T-helper 17 cell (primary cell): ENCODE measurements at places on chromosomes 5 and 9.

DNA sequence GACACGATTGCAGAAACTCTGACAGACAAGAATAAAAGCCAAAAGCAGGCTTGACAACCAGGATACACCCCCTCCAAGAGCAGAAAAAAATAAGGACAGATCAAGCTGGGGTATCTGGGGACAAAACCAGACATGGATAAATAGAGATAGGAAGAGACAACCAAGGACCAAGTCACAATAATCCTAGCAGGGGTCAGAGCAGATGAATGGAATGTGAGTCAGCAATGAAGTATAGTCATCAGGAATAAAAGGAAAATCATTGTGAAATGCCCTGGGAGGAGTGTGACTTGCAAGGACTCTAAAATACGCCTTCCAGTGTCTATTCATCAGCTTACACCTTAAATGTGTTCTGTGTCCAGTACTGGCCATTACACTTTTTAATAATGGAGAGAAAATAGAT, 206.8 kb downstream of the CAAP1 start:
- DNase-seq: no peak

DNA sequence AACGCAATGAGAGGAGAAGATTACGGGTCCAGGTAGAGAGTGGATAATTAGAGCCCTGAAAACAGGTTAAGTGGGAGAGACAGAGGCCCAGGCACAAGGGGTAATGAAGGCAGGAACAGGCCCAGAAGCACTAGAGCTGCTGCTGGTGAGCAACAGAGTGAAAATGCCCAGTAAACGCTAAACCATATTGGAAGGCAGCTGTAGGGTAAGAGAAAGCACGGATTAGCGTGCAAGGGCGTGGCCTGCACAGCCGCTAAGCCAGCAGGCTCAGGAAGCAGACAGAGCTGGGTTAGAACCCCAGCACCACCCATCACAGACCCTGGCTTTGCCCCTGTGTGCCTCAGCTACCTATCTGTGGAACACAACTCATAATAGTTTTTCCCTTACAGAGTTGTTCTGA, 93.2 kb downstream of the PAX5 start:
- DNase-seq: no peak

DNA sequence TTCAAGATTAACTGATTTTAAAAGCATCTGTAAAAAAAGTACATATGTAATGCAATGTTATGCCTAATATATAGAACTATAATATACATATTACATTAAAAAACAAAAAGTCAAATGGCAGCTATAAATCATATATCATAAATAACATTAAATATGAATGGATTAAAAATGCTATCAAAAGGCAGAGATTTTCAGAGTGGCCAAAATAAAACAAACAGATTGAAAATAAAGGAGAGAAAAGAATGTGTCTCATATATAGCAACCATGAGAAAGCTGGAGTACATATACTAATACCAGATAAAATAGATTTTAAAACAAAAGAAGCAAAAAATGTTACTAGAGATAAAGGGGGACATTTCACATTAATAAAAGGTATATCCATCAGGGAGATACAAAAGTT, 38.5 kb downstream of the S1PR3 start:
- no peak for DNase-seq

GRCh38 chr5:57653636-57654290, 171.2 kb upstream of the ACTBL2 start:
- no peak for DNase-seq

- no peak for DNase-seq
Observed at GRCh38 chr5:85849411-85849810, 768.3 kb upstream of the COX7C start.

- DNase-seq: no peak
Observed at GRCh38 chr9:76644171-76644570, 120.1 kb upstream of the PCA3 start.

- DNase-seq: no peak
Observed at GRCh38 chr5:17249029-17249634, 31.7 kb downstream of the BASP1 start.

DNA sequence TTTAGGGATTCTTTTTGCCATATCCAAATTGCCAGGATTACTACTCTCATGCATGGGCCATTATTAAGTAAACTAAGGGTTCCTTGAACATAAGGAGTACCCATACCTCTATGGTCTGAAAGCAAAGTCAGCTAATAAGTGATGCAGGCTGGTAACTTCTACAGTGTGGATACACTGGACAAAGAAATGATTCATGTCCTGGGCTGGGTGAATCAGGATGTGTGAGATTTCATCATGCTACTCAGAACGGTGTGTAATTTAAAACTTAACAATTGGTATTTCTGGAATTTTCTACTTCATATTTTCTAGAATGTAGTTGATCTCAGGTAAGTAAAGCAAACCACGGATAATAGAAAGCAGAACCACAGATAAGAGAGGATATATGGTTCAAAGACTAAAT, 428.8 kb downstream of the CHSY3 start:
- DNase-seq: no peak

DNA sequence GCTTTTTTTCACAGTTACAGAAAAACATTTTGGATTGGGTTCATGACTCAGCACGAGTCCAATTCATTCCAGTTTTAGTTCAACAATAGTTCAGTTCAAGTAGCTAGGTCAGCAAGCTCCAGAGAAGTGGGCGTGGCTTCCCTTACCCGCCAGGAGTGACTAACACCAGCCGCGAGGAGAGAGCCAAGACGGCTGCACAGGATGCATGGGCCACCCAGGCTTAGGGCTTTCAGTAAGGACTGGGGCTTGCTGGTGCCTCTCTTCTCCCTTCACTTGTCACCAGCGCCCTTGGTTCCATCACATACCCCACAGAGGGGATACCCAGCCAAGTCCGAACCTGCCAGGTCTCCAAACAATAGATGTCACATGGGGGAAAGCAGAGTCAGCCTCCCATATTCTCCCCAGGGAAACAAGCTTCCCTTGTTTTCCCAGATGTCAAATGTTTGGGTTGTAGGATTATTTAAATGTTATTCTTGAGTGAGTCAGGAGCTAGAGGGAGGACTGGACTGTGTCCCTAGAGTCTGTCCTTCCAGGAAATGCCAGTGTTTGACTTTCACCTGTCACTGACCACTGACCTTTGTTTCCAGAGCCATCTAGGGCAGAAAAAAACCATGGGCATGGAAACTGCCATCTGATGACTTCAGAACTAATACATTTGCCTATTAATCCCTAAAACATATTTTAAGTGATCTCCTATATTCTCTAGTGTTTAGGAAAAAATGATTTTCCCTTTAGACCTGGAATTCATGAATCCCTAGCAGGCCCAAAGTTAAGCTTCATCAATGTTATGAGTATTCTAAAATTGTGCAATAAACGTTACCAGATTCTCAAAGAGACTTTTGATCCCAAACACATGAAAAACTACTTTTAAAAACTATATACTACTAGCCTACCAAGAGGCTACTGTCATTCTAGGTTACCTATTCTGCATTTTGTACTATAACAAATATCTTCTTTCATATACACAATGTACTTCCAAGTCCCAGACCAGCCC, 51.9 kb downstream of the NIPAL4 start:
- no peak for DNase-seq

DNA sequence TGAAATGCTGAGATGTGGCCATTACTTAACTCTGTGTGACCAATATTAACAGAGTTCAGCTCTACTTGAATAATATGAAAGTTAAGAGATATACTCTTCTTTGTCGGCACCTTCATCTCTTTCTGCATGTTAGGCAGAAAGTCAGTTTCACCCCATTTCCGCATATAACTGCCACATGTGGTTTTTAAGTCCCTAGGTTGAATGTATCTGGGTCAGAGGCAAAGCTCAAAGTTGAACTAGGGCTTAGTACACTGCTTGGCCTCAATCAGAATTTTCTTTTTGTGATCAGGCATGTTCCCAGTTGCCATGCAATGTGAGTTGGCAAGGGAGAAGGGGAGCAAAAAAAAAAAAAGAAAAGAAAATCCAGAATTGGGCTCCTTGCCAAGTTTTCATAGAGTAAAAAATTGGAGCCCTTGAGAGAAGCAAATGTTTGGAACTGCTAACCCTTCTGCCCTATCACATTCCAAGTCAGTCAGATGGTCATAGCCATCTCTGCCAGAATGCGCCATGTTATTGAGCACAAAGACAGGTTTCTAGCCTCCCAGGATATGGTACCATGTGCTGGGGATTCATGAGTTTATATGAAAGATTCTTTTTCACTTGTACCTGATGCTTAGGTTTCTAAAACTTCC, 251.2 kb upstream of the RORB start:
- DNase-seq: no peak

- no peak for DNase-seq
Observed at GRCh38 chr9:35814106-35814840, 569 bp downstream of the HINT2 start.

GRCh38 chr9:31185831-31186230, 1198.6 kb upstream of the ACO1 start:
- DNase-seq: no peak

DNA sequence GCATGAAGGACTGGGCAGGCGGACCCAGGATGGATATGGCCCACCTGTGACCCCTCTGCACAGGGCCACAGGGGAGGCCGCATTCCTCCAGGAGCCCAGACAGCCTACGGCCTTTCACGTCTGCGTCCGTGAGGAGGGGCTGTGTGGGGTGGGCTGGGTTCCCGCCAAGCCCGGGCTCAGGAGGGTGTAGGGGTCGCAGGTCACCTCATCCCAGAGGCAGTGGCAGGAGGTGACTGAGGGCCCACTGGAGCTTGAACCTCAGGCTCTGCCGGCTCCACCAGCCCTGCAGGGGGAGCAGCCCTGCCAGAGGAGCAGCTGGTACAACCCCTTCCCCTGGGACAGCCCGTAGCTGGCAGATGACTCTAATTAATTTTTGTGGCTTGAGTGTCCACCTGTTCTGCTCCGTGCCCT, 40.7 kb upstream of the CACNA1B start:
- no peak for DNase-seq

- no peak for DNase-seq
Observed at GRCh38 chr5:102581011-102581410, 82.2 kb upstream of the SLCO6A1 start.

GRCh38 chr9:118008246-118008645, 304.0 kb downstream of the TLR4 start:
- no peak for DNase-seq

- DNase-seq: no peak
Observed at GRCh38 chr5:12845549-12846159, 941.4 kb upstream of the CTNND2 start.

DNA sequence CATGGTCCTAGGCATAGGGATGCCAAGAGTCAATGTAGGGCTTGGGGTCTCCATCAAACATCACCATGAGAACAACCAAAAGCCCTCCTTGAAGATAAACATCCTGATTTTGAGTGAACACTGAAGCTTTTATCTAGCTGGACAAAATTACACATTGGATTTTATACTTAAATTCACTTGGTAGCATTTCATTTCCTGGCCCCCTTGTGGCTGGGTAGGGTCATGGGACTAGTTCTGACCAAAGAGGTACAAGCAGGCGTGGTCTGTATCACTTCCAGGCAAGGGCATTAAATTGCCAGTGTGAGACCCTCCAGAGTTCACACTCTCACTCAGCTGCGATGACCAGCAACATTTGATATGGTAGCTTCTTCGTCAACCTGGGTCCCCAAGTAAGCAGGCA, 320.3 kb downstream of the ACTL7B start:
- DNase-seq: no peak
